ENCODE measurements at places on chromosomes 13 and 19. TPM values are rescaled to one million over a fixed set of nuclear protein-coding genes. Genes with fewer than 3 reads are reported as not detected.

CADM4 gene
- total RNA-seq: 13.4 TPM

ICAM5 gene
- total RNA-seq: 3.9 TPM

DNA sequence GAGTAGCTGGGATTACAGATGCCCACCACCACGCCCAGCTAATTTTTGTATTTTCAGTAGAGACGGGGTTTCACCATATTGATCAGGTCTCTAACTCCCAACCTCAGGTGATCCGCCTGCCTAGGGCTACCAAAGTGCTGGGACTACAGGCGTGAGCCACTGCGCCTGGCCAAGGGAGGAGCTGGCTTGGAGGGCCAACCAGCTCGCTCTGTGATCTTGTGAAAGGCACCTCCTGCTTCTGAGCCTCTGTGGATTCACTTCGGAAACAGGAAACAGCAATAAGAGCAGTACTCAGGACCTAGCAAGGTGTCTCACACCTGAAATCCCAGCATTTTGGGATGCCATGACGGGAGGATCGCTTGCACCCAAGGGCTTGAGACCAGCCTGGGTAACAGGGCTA, 2.0 kb upstream of the ELL start:
- DNase-seq: no peak

GRCh38 chr13:21067848-21068247, 6.5 kb upstream of the LATS2 start:
- DNase-seq: no peak

GRCh38 chr19:1676351-1677266, 24.2 kb upstream of the TCF3 start:
- DNase-seq: no peak

- no peak for DNase-seq
Measured at GRCh38 chr19:57053401-57053800, 66.4 kb upstream of the USP29 start.
